Stimulated activated CD8-positive, alpha-beta memory T cell treated with anti-CD3 and anti-CD28 coated beads, Interleukin-15, amount 100 ng/mL, for 24 hours (primary cell): ENCODE measurements at places on chromosomes 2 and 18.

DNA sequence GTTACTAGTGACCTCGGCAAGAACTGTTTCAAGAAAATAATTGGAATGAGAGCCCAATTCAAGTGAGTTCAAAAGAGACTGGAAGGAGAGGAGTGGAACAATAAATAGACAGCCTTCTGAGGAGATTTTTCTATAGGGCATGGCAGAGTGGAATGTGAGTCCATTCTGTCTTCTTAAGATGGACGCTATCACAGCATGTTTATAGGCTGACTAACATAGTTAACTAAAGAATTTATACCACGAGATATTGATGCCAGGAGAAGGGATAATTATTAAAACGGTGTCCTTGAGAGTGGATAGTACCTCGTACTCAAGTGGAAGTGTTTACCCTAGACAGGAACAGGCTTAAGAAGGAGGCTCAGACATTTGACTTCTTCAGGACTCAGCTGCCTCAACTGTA is 143.5 kb upstream of the RBBP8 start:
- DNase-seq: no peak

- DNase-seq: no peak
These were observed 307.7 kb downstream of the TNS1 start for GRCh38 chr2:217695033-217695520.

DNA sequence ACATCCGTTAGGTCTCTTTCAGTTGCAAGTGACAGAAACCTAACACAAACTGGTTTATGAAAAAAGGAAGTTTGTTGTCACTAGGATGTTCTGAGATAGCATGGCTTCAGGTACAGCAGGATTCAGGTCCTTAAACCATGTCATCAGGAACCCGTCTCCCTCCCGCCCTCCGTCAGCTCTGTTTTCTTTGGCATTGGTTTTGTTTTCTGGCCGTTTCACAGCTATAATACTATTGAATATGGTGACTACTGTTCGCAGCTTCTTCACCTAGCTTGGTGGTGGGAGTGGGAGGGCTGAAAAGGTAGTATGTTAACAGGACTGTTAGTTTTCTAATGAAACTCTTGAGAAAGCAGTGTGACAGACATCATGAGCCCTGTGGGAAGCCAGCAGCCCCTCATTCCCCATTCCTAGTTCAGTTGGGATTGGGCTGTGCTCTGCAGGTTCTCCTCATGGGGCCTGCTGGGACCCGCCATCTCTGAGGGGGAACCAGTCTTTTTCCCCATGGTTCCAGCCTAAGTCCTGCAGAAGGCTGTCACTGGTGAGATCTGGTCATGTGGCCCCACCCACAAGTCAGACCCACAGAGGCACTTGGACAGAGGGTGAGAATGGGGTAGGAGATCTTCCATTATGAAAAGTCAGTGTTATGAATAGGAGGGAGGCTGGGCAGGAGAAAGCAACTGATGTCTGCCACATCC is 12.1 kb downstream of the PTMA start:
- no peak for DNase-seq

- no peak for DNase-seq
These were observed 105.4 kb downstream of the CPO start for GRCh38 chr2:207044379-207045362.

- no peak for DNase-seq
These were observed 20.0 kb upstream of the LANCL1 start for GRCh38 chr2:210496512-210496911.

DNA sequence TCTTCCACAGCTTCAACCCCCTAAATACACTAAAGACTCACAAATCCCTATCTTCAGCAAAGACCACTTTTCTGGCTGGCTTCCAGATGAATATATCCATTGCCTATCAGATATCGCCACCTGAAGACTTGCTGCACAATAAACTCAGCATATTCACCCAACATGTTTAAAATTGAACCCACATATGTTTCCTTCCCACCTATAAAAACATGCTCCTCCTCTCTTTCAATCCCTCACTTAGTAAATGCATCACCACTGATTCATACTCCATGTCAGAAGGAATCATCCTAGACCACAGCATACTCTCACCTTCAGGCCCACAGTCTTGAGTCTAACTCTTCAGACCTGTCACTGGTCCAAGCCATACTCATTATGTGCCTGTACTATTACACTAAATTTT is 5.3 kb downstream of the SPC25 start:
- DNase-seq: no peak

DNA sequence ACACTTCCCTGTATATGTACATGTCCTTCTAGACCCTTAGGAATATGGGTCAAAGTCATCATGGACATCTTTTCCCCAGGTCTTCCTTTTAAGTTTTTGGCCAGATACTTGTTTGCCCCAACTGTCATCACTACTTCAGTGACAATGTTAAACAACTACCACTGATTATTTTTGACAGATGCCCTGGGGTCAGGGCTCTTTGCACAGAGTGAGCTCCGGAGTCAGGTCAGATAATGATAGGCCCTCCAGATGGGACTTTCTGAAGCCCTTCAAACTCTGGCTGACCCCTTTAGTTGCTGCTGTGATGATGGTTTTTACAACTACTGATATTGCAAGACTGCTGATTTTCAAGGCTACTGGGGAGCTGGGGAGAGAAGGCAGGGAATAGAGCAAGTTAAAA is 449.4 kb upstream of the HS6ST1 start:
- DNase-seq: no peak

GRCh38 chr18:75249672-75250470 is 39.3 kb downstream of the TSHZ1 start:
- no peak for DNase-seq

- DNase-seq: no peak
These were observed 162.0 kb upstream of the SOX11 start for GRCh38 chr2:5530011-5530696.

GRCh38 chr2:96866586-96866985 is 3.3 kb downstream of the SEMA4C start:
- no peak for DNase-seq

GRCh38 chr2:196989496-196989895 is 63.0 kb upstream of the PGAP1 start:
- no peak for DNase-seq

- peak; percentile 46 for DNase-seq
These were observed 138.0 kb downstream of the CTIF start for GRCh38 chr18:48676756-48677368.

GRCh38 chr2:98806236-98806697 is 75.3 kb upstream of the MGAT4A start:
- DNase-seq: no peak

DNA sequence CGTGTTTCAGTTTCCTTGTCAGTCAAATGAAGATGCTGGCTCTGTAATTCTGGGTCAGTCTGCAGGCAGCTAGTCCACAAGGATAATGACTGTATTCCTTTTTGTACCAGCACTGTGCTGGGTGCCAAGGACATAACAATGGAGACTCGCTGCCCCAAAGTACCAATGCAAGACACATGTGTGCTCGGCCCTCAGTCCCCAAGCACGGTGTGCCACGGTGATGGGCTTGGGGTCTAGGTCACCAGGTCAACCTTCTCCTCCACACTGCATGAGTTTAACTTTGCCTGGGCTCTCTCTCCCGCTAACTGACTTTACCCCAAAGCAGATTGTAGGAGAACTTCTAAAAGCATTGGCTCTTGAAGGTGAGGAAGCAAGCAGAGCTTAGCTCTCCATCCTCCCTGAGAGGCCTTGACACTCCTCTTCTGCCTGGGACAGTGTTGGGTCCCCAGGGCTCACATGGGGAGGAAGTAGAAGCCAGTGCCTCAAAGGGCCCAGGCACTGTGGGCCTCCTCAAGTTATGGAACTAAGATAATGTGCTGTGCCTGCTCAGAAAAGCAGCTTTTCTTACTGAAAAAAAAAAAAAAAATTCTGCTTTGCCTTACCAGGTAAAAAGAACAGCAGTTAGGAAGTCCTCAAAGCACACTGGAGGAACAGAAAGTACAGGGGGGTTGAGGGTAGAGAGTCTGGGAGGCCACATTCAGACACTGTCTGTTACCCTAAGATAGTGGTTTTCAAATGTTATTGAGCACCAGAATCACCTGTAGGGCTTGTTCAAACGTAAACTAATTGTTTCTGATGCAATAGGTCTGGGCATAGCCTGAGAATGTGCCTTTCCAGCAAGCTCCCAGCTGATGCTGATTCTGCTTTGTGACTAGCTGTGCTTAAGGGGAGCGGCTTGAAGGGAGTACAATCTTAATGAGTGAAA is 276.4 kb upstream of the CXCR4 start:
- no peak for DNase-seq

- no peak for DNase-seq
These were observed 11.0 kb downstream of the IL37 start for GRCh38 chr2:112921982-112922381.

- no peak for DNase-seq
These were observed 8.7 kb upstream of the HTR2B start for GRCh38 chr2:231133365-231134099.

- DNase-seq: no peak
These were observed 1102.2 kb upstream of the GYPC start for GRCh38 chr2:125553768-125554167.

DNA sequence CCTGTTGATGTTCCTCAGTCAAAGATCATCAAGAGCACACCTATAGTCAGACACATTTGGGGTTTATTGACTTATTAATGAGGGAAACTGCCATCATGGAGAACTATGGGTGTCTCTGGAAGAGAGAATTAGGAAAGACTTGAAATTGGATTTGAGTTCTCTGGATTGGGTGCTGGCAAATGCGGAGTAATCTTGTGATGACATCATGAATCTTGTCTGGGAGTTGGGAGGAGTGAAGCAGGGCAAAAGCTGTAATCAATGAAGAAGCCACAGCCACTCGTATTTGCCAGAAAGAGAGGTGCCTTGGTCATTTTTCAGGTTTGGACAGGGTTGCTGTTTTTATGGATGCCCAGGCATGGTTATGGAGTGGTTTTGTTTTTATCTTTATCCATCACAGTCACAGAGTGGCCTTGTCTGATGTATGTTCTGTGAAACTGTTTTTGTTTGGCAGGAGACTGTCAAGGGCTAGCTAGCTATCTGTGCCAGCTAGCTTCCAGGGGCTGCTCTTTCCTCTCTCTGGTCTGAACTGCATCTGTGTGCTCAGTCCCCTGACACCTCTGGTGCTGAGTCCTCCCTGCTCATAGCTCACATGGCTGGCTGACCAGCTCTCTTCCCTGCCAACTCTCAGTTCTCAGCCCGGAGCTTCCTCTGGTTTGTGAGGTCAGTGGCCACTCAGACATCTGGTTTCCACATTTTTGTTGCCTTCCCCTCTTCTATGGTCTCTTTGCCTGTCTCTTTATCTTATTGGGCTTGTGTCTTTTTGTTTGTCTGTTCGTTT is 193.4 kb upstream of the RMP24 start:
- DNase-seq: no peak

- DNase-seq: no peak
These were observed 164.9 kb upstream of the NT5C1B start for GRCh38 chr2:18754286-18754685.

DNA sequence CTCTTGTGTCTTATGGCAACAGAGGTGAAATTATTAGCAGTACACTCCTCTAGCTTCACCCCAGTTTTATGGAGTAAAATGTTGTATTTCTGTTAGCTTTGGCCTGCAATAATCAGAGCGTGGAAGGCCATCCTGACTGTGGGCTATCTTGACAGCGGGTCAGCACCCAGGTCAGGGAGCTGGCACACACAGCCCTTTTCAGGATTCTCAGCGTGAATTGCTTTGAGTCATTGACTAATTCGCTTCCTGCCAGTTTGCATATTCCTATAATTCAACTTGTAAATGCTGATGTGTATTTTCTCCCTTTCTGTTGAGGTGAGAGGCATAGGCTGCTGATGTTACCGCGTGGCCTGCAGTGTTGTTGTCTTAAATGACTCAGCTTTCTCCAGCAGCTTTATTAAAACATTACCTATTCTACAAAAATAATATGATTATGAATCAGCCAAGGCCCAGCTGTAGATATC is 109.6 kb upstream of the EML6 start:
- DNase-seq: no peak

DNA sequence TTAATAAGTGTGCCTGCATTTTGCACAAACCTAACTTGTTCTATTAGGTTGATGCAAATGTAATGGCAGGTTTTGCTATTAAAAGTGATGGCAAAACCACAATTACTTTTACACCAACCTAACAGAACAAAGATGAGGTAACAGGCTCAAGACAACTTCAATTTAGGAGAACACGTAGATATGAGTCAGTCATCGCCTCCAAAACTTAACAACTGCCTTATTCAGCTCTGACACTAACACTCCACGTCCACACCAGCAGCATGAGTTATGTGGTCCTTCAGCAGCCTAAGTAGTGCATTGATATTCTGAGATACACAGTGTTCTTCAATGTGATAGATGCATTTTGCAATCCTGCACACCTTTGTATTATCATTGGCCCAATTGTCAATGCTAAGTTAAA is 1175.1 kb upstream of the ACVR2A start:
- DNase-seq: no peak

GRCh38 chr18:55229682-55230081 is 270.4 kb upstream of the CCDC68 start:
- DNase-seq: no peak

DNA sequence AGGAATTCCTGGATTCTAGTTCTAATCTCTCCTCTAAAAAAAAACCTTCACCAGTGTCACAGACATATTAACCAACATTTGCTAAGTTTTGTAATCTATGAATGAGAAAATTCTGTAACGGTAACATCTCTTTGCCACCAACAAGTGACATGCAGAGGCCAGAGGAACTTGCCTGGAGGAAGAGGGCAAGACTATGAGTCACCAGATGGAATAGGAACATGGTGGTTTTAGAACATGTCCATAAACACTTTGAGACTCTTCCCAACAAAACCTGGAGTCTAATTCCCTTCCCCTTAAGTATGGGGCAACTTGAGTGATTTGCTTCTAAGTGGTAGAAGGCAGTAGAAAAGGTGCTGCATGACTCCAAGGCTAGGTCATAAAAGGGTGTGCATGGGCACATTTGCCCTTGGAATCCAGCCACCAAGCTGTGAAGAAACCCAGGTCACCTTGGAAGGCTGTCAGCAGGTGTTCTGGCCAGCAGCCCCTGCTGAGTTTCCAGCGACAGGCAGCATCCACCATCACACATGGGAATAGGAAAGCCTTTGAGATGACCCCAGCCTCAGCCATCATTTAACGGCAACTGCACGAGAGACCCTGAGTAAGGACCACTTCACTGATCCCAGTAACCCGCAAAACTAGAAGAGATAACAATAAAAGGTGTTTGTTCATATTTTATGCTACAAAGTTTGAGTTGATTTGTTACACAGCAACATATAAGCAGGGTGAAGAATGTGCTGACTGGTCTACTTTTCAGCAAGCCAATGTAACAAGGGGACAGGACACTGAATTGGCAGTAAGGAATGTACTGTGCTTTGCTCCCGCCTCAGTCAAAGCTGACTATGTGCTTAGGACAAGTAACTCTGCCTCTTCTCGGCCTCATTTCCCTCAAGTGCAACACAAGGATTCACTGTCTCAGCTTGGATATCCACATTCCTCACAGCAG is 90.6 kb downstream of the SKA1 start:
- DNase-seq: no peak

GRCh38 chr2:158809816-158810215 is 14.7 kb downstream of the DAPL1 start:
- DNase-seq: no peak
